Stimulated activated CD8-positive, alpha-beta memory T cell treated with anti-CD3 and anti-CD28 coated beads, Interleukin-15, amount 100 ng/mL, for 1 hour (primary cell): ENCODE measurements at places on chromosomes 7 and 10.

DNA sequence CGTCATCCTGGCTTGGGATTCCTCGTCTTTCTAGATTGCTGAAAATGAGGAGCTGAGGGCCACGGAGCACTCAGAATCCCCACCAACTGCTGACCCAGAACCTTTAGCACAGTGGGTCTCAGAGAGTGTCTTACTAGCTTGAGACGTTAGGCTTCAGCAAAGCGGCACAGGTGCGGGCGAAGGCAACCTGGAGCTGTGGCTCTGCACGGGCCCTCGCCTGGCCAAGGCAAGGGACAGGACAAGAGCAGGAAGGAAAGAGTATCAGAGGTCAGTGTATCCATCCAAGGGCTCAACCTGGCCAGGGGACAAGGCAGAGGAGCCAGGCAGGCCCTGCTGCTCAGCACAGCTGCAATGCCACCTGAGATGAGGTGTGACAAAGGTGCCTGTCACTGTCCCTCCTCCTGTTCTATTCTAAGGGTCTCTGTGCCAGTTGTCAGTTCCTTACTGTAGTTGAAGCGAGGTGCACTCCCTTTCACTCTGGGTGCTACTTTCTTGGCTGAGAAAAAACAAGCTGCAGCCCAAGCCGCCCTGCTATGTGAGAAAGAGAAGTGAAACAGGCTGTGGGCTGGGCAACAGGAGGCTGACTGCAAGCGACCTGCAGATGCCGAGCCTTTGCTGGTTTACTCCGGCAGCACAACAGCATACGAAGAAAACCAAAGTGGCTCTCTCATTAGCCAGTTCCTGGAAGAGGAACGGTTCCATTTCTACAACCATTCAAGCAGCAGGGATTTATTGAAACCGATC, 33.3 kb upstream of the KDM7A start:
- no peak for DNase-seq

DNA sequence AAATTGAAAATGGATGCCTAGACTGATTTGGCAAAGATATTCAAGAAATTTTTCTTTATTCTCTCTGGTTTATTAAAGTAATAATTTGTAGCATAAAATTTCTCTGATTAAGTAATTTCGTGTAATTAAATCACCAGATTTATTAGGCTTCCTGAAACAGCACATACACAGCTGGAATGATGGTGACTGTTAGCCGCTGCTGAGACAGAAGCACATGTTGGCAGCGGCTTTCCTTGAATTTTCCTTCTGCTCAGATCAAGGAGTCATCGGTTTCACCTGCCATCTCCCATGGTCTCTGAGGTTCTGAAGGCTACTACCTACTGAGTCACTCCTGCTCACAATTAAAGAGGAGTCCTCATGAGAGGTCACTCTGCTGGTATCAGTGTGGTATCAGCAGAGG, 101.5 kb downstream of the GFRA1 start:
- no peak for DNase-seq

- no peak for DNase-seq
These were observed 24.1 kb downstream of the TAX1BP1 start for GRCh38 chr7:27763983-27764508.

DNA sequence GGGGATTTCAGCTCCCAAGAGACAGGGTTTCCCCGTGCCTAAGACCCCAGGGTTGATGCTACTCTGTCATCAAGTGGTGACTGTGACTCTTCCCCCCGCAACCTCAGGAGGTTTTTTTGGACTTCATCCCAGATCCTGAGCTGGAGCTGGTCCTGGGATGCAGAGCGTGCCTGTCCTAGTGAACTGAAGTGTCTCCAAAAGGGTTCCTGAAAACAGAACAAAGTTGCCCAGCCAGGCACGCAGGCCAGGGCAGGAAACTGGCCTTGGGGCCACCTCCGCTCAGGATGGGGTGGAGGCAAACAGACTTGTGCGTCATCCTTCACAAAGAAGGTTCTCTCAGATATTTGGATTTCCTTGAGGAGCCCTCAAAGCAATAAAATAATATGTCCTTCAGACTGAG, 118.9 kb downstream of the ITIH5 start:
- no peak for DNase-seq

DNA sequence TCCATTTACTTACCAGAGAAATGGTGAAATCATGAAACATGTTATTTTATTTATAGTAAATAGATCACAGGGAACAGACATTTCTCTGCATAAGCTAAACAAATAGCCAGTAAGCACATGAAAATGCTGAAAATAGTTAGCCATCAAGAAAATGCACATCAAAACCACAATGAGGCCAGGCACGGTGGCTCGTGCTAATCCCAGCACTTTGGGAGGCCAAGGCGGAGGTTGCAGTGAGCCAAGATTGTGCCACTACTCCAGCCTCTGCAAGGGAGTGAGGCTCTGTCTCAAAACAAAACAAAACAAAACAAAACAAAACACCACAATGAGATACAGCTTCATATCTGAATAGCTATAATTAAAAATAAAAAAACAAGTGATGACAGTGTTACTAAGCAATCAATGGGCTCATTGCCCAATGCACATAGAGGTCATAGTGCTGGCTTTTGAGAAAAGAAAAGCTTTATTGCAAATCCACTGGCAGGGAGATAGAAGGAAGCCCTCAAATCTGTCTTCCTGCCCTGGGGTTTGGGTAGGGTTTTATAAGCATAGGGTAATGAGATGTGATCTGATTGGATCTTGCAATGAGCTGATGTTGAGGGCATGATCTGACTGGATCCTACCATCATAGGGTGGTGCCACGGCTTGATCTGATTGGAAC, 16.2 kb downstream of the CSTF2T start:
- no peak for DNase-seq
